ENCODE measurements at places on chromosomes 3 and 15.
A peak's percentile ranks its signal among the peaks of the same experiment; 100 is the strongest.

DNA sequence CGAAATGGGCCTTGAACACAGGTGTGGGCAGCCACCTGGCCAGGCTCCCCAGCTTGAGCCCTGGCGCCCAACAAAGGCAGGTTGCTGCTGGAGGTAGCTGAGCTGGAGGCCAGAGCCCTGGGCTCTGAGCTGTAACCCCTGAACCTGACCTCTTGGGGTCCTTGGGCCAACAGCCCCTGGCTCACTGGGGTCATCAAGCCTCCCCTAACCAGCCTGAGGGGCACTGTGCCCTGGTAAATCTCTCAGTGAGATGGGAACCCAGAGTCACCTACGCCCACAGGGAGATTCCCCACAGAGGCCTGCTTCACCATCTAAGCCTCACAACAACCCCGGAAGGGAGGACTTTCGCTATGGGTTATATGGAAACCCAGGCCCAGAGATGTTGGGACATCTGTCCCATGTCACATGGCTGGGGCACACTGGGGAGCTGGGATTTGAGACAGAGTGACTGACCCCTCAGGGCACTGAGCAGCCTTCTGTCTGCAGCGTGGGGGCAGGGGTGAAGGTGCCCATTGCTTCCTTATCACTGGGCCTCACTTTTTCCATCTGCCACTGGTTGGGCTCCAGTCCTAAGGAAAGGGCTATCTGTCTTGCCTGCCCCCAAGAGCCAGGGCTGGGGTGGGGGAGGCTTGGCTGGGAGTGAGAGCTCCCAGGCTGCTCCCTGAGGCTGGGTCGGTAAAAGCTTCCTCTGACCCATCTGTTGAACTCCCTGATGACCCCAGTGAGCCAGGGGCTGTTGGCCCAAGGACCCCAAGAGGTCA, 59.1 kb downstream of the IQSEC1 start:
- DNase-seq = no peak

GRCh38 chr3:120311863-120312794, 27.1 kb upstream of the GPR156 start:
- no peak for DNase-seq

DNA sequence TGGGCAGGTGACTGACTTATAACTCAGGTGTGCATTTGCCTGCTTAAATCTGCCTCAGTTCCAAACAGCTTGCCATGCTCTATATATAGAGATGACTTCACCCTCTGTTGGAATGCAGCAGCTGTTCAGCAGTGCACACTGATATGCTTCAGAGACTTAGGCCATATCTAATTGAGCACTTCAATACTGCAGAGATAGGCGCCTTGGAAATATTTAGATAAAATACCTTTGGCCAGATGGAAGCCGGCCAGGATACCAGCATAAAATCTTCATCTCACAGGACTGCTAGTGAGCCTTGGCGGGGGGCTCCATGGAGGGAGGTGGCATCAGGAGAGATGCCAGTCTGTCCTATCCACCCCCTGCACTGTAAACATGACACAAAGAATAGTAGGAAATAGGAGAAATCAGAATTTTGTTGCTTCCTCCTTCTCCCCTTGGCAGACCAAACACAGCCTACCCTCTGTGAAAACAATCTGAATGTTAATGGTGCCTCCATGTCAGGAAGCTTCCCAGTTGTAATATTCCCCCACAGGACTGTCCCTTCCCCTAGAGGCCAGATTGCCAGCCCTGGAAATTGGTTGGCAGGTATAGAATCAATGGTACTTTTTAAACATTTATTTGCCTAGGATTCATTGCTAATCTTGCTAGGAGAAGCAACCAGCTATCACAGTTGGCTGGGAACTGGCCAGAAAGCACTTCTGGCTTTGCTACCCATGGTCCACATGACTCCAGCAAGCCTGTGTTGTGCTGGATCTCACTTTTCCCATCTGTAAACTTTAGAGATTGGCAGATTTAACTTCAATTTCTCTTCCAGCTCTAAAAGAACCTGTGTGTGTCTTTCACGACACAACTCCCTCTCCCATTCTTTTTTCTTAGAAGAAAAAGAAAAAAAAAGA, 215.5 kb upstream of the KCNMB2 start:
- DNase-seq = peak; percentile 65

GRCh38 chr3:187286467-187287059, 5.0 kb downstream of the MASP1 start:
- no peak for DNase-seq

- DNase-seq = no peak
Observed at GRCh38 chr3:141379250-141379966, 11.1 kb downstream of the ZBTB38 start.

GRCh38 chr3:11583638-11584046, 60.1 kb downstream of the VGLL4 start:
- DNase-seq = peak; percentile 68

GRCh38 chr15:91913560-91913959, 60.1 kb downstream of the SLCO3A1 start:
- no peak for DNase-seq

DNA sequence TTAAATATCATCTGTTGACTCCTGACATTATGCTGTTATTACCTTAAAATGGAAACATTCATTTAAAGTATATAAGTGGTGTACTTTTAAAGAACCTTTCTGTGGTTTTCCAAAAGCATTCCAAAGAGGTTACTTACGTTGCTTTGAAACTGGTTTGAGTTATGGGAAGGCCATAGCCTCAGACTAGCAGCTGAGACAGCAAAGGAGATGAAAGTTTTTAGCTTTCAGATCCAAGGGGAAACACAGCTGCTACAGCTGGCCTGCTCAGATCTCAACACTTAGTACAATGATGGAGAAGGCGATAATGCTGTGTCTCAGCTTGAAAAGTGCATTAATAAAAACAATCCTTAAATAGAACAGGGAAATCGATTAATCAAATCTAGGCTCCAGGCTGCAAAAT, 921.1 kb downstream of the ROBO1 start:
- peak; percentile 43 for DNase-seq

DNA sequence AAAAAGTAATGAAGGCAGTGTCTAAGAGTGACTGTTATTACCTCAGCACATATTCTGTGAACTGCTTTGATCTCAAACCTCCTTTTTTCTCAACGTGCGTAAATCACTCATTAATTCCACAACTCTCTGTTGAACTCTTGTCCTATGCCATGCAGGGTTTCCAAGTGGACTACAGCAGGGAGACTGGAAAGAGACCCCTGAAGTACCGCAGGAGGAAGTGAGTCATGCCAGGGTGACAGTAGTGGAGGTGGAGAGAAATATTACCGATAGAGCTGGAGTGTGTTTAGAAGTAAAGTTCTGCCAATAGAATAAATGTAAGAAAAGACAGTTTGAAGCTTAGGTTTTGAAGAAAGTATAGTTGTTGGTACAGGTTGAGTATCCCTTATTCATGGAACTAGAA, 908.9 kb downstream of the ROBO1 start:
- no peak for DNase-seq

DNA sequence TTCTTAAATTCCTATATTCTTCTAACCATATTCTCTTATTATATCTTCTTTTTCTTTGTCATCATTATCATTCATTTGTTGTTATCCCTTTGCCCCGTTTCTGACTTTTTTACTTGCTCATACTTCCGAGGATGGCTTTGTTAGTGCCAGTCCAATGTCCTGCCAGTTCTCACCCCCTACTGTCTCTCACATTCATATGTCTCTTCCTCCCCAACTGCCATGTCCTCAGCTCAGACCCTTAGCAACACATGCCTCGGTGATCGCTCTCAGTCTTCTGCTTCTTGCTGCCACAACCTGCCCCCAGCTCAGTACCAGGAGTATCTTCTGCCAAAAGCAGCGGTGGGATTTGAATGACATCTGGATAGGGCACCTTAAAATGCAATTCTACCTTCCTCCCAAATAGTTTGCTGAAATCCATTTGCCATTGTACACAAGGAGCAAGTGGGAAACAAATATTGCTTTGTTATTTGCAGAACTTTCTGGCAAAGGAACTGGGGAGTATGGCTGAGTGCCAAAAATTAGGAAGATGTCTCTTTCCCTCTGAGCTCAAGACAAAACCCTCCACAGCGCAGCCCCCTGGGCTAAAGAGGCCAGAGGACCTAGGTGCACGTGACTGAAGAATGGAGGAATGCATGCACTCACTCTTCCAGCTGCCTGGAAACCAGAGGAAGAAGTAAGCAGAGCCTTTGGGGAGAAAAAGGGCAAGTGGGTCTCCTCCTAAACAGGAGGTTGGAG, 57.7 kb upstream of the CTNNB1 start:
- DNase-seq = no peak

GRCh38 chr3:144556392-144556791, 584.8 kb downstream of the DIPK2A start:
- no peak for DNase-seq

DNA sequence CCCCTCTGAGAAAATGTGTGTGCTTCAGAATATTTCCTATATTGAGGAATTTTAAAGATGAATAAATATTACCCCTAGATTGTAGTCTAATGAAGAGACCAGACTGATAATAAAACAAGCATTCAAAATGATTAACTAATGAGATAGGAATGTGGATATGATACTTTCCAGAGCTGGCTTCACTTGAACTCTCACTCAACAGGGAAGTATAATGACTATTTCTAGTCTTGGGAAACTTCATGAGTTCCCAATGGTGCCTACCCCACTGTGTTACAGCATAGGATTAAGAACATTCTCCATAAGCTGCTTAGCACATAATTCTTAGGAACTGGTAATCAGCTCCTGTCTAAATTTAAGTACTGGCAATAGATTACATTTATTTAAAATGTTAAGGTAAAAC, 261.5 kb upstream of the ZNF385D start:
- no peak for DNase-seq

- DNase-seq = no peak
Observed at GRCh38 chr3:142366434-142366833, 81.4 kb downstream of the XRN1 start.

DNA sequence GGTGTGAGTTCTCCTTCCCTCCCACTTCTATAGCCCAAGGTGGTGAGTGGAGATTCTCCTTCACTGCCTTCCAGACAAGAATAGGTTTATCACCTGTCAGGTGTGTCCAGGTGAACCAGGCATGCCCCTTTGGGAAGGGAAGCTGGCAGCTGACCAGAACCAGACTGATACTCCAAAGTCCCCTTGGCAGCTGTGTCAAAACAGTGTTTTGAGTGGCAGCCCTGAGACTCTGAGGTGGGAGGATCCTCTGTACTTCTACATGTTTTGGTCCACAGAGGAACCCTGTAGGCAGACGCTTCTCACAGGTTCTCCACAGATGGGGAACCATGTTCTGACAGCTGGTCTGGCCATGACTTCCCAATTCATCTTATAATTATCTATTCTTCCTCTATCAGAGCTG, 30.1 kb downstream of the ISL2 start:
- DNase-seq = no peak

- DNase-seq = peak; percentile 89
Observed at GRCh38 chr3:184786280-184786941, 25.6 kb upstream of the VPS8 start.

GRCh38 chr15:99029341-99030144, 22.0 kb upstream of the PGPEP1L start:
- DNase-seq = no peak

DNA sequence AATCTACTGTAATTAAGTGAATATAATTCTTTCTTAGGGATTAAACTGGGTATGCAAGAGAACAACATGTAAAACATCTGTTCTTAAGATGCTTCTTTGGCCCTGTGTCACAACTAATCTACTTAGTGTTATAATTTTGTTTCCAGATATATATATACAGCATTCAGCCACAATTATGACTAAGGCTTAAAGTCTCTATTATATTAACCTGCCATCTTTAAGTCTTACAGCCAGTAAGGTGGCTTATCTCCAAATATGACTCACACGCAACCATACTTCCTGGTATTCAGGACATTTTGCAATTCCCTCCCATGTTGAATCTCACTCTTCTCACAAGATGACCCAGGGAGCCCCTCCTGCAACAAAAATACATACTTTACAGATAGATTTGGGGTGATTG, 6.6 kb upstream of the KBTBD8 start:
- DNase-seq = no peak

DNA sequence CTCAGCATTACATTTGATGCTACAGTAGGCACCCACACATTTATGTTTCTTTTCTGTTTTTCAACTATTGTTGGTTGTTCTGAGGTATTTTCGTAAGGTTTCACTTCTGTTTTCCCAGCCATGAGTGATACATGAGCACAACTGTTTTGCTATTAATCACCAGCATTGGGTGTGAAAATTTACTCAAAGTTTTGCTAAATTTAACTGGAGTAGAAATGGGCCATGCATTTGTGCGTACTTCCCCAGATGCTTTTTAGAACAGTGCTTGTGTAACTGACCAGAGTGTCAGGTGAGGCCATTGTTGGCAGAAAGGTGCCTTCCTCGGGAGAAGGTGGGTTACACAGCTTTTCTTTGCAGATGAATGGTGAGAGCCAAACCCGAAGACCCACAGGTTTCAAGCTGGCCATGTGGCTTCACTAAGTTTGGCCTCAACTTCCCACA, 70.4 kb downstream of the ST6GAL1 start:
- DNase-seq = no peak

- no peak for DNase-seq
Observed at GRCh38 chr15:37793851-37794250, 140.6 kb upstream of the TMCO5A start.

GRCh38 chr15:83605111-83605945, 48.6 kb upstream of the ADAMTSL3 start:
- peak; percentile 66 for DNase-seq

DNA sequence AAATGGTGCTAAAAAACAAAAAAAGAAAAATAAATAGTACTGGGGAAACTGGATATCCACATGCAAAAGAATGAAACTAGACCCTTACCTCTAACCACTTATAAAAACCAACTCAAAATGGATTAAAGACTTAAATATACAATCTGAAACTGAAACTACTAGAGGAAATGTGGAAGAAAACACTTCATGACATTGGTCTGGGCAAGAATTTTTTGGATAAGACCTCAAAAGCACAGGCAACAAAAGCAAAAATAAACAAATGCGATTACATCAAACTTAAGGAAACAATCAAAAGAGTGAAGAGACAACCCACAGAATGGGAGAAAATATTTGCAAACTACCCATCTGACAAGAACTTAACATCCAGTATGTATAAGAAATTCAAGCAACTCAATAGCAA, 6.4 kb downstream of the IFT57 start:
- DNase-seq = no peak

DNA sequence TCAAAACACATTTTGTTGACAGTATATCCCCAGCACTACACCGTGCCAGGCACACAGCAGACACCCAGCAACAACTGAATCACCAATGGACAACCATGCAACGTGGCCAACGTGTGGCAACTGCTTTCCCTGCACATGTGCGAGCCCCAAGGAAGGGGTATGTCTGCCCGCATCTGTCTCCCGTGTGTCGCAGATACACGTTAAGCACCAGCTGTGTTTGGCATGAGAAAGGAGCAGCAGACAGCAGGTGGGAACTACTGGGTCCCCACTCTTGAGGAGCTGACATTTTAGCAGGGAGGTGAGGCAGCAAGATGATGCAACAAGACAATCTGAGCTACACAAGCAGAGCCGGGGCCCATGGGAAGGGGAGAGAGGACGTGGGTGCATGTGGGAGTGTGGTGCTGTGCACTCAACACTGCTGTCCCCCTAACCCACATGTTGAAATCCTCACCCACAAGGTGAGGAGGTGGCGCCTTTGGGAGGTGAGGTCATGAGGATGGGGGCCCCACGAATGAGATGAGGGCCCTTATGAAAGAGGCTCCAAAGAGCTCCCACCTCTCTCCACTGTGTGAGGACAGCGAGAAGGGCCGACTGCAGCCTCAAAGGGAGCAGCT, 56.2 kb downstream of the ROPN1B start:
- no peak for DNase-seq

Measured in right hindlimb (tissue), 1 donor.